Activated CD4-positive, alpha-beta T cell treated with anti-CD3 and anti-CD28 coated beads, Interleukin-2, Interleukin-4, amounts not matched to agents 100 ng/mL and 50 ng/mL, durations not matched to agents 16 hours and 8 hours (primary cell): ENCODE measurements at places on chromosomes 4 and X.

GRCh38 chr4:16450031-16450430, 223.8 kb upstream of the TAPT1 start:
- DNase-seq: no peak

- peak; percentile 11 for DNase-seq
Observed at GRCh38 chrX:2351999-2352995, 148.5 kb downstream of the DHRSX start.

DNA sequence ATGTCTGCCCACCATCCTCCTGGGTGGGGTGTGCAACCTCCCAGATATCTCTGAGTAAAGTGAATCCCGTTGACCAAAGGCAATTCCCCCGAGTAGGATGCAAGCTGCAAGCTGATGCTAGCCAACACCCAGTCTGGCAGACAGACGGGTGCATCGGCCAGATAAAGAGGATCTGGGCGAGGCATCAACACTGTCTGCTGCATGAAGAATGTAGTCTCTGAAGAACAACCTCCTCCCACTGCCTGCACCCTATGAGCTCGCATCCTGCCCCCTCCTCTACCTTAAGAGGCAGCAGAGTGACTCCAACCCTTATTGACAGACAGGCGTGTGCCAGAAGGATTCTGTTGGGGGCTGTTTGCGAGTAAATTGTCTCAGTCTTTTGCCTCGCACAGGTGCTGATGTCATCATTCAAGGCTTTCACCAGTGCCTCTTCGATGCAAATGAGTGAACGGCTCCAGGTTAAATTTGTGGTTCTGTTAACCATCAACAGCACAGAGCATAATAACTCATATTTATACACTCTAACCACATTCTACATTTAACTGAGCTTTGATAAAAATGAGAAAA, 546.9 kb downstream of the BCOR start:
- no peak for DNase-seq

- peak; percentile 25 for DNase-seq
Observed at GRCh38 chr4:78059524-78059889, 2.4 kb downstream of the FRAS1 start.

DNA sequence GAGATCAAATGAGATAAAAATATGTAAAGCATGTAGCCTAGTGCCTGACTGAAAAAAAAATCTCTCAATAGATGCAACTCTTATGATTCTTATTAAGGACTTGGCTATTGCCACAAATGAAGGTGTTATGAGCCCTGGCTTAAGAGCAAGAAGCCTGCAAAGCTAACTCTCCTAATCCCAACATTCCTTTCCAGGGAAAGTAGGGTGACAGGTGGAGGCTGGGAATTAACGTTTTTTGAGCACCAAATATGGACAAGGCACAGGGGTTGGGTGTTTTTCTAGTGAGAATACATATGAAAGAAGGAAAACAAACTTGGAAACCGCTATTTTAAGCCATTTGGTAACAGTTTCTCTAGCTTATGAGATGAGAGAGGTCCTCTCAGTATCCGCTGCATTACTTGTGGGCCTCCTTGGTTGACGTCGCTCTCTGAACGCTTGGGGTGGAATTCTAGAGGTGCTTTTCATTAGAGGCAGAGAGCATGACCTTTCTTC, 2.4 kb downstream of the RHOH start:
- no peak for DNase-seq

GRCh38 chr4:111066887-111067286, 444.0 kb upstream of the PITX2 start:
- no peak for DNase-seq

- DNase-seq: no peak
Observed at GRCh38 chr4:10066670-10067651, 45.7 kb upstream of the SLC2A9 start.

- DNase-seq: no peak
Observed at GRCh38 chrX:53347948-53348347, 66.6 kb upstream of the IQSEC2 start.

DNA sequence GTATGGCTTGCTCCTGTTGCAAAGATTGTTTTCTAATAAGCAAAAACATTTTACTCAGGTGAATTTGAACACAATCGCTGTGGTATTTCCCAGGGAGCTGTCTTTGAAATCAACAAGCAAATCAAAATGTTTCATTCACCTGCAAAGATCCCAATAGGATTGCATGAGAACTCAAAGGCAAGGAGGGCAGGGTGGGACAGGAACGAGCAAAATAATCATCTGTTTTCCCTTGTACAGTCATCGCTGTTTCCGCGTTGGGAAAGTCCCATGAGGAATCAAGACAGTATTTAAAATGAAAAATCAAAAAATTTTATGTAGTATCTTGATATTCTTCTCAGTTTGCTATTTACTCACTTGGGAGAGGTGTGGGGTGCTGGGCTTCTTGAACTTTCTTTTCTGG, 198.8 kb downstream of the STIM2 start:
- no peak for DNase-seq
